GM23248 (cell line): ENCODE measurements at places on chromosomes 12 and 14.
A peak's percentile ranks its signal among the peaks of the same experiment; 100 is the strongest.

- peak; percentile 56 for DNase-seq
- no peaks in the 10 kb centered on the region for H3K4me1 ChIP-seq
- H3K27ac ChIP-seq: no peak overlapping the region
- H3K36me3 ChIP-seq: no peaks in the 10 kb centered on the region
- H3K4me3 ChIP-seq: no peak overlapping the region
These were observed 135.8 kb downstream of the SLC8A3 start for GRCh38 chr14:70052990-70053389.

GRCh38 chr12:2183556-2184541 is 131.1 kb downstream of the CACNA1C start:
- H3K36me3 ChIP-seq: no peaks in the 10 kb centered on the region
- no peaks in the 10 kb centered on the region for H3K27me3 ChIP-seq
- H3K4me1 ChIP-seq: peaks cover 40% of the 10 kb centered on the region
- H3K4me3 ChIP-seq: peak overlapping the region; percentile 46
- peak overlapping the region; percentile 55 for H3K27ac ChIP-seq
- peak; percentile 77 for DNase-seq

- H3K27ac ChIP-seq: no peak overlapping the region
- no peaks in the 10 kb centered on the region for H3K36me3 ChIP-seq
- DNase-seq: no peak
- H3K4me3 ChIP-seq: no peak overlapping the region
These were observed 62.6 kb downstream of the LGMN start for GRCh38 chr14:92685784-92686355.

DNA sequence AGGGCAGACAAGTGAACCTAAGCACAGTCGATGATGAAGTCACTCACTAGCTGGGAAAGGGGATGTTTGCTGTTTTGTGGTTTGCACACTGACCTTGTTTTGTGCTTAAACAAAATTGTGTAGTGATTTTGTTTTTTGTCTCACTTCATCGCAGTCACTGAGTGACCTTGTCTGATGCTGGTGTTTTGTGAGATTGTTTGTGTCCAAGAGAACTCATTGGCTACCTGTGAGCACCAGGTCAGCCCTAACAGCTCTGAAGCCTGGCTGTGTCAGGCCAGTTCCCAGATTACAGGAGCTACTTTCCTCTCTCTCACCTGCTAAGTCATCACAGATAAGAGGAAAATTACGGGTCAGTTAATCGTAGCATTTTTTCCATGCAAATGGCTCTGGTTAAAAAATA is 3.9 kb upstream of the ESYT1 start:
- H3K4me1 ChIP-seq: peaks cover 23% of the 10 kb centered on the region
- no peak overlapping the region for H3K4me3 ChIP-seq
- H3K36me3 ChIP-seq: no peaks in the 10 kb centered on the region
- no peak for DNase-seq
- H3K27me3 ChIP-seq: no peaks in the 10 kb centered on the region

GRCh38 chr12:3592856-3593625 is 102.0 kb downstream of the PRMT8 start:
- no peaks in the 10 kb centered on the region for H3K36me3 ChIP-seq
- no peak overlapping the region for H3K27ac ChIP-seq
- no peak overlapping the region for H3K4me3 ChIP-seq
- peaks cover 10% of the 10 kb centered on the region for H3K27me3 ChIP-seq
- no peaks in the 10 kb centered on the region for H3K4me1 ChIP-seq
- no peak for DNase-seq

DNA sequence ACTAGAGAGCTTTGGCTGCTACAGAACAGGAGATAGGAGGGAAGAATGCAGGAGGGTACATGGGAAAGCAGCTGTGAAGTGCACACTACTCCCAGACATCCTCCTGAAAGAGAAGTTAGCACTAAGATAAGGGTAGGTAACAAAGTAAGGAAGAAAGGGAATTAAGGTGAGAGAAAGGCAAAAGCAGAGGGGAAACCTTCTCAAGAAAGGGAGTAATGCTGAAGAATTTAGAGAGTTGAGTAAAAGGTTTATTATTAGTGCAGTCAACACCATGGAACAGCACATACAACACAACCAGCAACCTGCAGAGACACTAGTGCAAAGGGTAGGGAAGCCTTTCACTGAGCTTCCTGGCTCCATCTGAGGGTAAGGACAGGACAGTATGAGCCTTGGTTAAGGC is 15.0 kb upstream of the SMARCC2 start:
- no peak overlapping the region for H3K27ac ChIP-seq
- H3K36me3 ChIP-seq: peaks cover 43% of the 10 kb centered on the region
- DNase-seq: no peak
- peaks cover 8% of the 10 kb centered on the region for H3K4me1 ChIP-seq
- H3K27me3 ChIP-seq: no peaks in the 10 kb centered on the region
- no peak overlapping the region for H3K4me3 ChIP-seq

- no peak overlapping the region for H3K27ac ChIP-seq
- no peaks in the 10 kb centered on the region for H3K36me3 ChIP-seq
- no peak for DNase-seq
These were observed 26.9 kb downstream of the BATF start for GRCh38 chr14:75549169-75549568.

- H3K27ac ChIP-seq: peak overlapping the region; percentile 29
- H3K36me3 ChIP-seq: no peaks in the 10 kb centered on the region
- no peaks in the 10 kb centered on the region for H3K27me3 ChIP-seq
- DNase-seq: peak; percentile 71
These were observed 61.5 kb downstream of the TMEM30B start for GRCh38 chr14:61219673-61220072.
